C1 segment of cervical spinal cord (tissue), 14 donors: ENCODE measurements at places on chromosomes 4 and X.

DNA sequence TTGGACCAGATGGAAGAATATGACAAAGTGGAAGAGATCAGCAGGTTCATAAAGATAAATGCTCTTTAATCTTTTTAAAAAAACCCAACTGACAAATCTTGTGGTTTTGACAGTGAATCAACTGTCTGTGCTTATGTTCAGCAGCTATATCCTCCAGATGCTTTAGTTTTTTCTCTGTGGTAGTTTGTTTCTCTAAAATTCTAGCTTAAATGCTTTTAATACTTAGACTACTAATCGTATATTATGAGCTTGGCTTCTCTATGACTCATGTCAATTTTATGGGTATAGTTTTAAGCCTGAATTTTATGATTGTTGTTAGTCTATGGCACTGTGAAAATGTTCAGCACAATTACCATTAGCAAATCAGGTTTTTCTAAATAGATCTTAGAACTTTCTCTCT, 12.9 kb downstream of the HHIP start:
- DNase-seq: no peak

- DNase-seq: no peak
Observed at GRCh38 chr4:145822581-145822980, 116.0 kb downstream of the ZNF827 start.

GRCh38 chr4:72302981-72303704, 265.9 kb downstream of the ADAMTS3 start:
- DNase-seq: no peak

- no peak for DNase-seq
Observed at GRCh38 chr4:85928775-85929591, 430.9 kb downstream of the MAPK10 start.

GRCh38 chr4:187983746-187984145, 11.8 kb upstream of the ZFP42 start:
- no peak for DNase-seq

GRCh38 chr4:139312552-139313332, 10.5 kb upstream of the NDUFC1 start:
- no peak for DNase-seq

DNA sequence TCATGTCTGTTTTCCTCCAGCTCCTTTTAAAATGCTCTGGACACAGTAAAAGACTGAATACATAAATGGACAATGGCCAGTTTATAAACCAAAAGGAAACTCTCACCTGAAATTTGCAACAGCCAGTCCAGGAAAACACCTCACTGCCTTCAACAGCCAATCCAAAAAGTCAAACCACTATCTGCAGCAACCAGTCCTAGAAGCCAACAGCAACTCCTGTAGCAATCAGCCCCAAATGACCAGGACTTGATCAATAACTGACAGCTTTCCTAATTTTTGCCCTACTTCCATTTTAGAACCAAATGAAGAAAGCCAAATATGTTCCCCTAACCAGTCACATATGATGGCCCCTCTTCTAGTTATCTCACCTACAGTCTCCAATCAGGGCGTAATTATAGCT, 309.5 kb upstream of the CPXCR1 start:
- DNase-seq: no peak
